ENCODE measurements at places on chromosomes 7 and 10.

DNA sequence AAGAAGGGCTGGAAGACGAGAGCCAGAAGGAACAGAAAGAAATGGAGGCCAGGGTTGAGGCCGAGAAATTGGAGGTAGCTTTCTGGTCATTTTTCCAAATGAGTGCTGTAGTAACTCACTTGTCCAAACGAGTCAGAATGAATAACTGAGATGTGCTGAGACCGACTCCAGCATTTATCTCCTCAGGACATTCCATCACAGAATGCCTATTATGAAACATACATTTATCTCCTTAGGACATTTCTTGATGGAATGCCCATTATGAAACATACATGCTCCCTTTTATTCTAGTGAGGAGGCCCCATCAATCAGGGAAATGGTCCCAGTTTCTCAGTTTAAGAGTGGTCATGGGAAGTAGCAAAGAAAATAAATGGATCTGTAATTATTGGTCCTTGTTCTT, 16.5 kb downstream of the AVL9 start:
- DNase-seq, result no peak

GRCh38 chr10:26697922-26698608, 564 bp downstream of the PDSS1 start:
- peak; percentile 36 for DNase-seq

DNA sequence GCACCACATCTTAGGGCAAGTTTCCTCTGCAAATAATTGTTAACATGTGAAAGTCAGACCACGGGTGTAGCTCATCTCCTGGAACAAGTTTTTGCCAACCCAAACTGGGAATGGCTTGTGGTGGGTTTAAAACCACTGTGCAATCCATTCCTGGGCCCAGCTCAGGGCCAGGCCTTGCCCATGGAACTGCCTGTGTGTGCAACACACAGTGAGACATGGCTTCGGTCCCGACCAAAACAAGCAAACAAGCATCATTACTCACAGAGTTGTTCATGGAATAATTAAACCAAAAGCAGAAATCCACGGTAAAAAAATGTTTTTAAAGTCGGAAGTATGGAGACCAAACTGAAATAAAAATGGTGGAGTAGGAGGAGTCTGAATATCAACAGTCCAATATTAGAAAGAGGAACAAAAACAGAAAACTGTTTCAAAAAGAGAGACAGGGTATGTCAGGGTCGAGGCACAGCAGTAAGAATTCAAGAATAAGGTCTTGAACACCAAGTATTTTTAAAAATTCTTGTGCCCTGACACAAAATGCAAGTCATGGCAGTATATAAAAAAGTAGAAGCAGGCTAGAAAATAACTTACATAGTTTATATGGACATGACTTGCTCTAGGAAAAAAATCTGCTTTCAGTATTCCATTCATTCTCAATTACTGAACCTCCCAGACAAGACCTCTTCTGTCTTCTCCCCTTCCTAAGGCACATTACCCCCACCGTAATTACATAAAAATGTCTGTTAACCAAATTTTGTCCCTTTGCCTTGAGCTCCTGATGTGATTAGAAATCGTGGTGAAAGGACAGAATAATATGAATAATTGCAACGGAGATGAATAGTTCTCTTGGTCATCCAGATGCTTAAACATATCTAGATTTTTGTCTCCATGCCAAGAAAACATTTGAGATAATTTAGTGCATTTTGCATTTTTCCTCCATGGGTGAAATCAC, 88.4 kb downstream of the FAS start:
- no peak for DNase-seq

DNA sequence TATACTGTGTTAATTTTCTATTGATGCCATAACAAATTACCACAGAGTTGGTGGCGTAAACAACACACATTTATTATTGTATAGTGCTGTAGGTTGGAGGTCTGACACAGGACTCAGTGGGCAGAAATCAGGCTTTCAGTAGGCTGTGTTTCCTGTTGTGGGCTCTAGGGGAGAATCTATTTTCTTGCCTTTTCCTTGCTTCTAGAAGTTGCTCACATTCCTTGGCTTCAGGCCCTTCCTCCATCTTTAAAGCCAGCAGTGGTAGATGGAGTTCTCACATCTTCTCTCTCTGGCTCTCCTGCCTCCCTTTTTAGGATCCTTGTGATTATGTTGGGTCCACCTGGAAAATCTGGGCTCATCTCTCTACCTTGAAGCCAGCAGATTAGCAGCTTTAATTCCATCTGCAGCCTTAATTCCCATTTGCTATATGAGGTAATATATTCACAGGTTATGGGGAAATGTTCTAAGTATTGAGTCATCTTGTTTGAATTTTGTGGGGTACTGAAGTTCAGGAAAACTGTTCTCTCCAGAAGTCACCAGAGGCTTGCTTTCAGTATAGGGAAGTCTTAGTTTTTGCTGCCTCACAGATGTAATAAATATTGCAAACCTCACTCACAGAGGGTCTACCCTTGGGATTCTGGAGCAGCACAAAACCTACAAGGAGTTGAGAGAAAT, 38.9 kb downstream of the CCNY start:
- DNase-seq, result no peak

DNA sequence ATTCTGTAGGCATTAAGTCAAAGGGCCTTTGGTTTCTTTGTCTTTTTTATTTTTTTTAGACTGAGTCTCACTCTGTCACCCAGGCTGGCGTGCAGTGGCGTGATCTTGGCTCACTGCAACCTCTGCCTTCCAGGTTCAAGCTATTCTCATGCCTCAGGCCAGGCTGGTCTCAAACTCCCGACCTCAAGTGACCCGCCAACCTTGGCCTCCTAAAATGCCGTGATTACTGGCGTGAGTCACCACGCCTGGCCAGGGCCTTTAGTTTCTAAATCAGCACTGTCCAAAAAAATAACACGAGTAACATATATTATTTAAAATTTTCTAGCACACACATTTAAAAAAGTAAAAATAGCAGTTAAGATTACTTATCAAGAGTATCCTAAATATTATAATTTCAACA, 11.1 kb upstream of the ACSL5 start:
- no peak for DNase-seq

DNA sequence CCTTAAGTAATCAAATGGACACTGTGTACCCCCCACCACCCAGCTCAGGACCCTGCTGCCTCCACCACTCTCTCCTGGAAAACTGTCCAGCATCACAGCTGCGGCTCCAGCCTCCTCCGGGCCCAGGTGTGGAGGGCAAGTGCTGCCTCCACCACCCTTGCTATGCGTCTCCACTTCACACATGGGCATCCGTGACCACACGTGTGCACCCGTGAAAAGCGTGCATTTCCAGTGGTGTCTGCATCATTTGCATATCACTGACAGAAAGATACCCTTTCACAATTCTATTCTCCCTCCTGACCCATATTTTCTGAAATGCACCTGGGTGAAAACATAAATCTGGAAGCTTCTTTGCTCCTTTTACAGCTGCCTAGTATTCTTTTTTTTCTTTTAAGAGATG, 89.7 kb upstream of the PDGFA start:
- no peak for DNase-seq
